ENCODE measurements at places on chromosomes 5 and 9.
A peak's percentile ranks its signal among the peaks of the same experiment; 100 is the strongest.

DNA sequence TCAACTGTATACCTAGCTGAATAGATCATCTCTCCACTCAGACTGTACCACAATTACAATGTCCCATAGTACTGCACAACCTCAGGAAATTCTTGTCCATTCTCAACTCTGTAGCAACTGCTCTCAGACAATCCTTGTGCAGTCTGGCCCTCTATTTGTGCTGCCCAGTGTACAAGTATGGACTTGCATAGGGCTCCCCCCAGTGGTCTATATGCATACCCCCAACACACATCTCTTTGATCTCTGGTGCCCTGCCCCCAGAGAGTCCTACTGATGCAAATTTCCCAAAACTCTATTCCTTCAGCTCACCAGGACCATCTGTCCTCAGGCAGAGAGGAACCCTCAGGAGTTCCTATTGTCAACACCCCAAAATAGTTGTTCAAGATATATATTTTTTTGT, 205.3 kb downstream of the SLCO4C1 start:
- DNase-seq: peak; percentile 22

DNA sequence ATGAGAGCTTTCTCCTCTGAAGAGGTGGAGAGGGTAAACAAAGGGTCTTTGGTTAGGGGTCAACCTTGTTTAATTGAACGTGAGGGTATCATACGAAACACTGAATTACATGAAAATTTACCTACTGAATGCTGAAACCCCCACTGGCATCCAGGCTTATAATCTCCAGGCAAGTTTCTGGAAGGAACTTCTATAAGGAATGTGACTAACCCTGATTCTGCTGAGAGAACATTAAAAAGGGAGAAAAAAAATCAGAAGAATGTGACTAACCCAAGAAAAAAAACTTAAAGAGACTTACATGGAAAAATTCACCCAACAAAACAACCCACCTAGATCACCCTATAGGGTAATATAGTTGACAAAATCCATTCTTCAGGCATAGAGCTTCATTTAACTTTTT, 55.5 kb downstream of the APC start:
- no peak for DNase-seq

- peak; percentile 86 for DNase-seq
These were observed 15.2 kb downstream of the LIFR start for GRCh38 chr5:38541174-38541725.

- DNase-seq: no peak
These were observed 18.2 kb downstream of the SLC22A5 start for GRCh38 chr5:132387640-132388117.

GRCh38 chr5:145942201-145942600, 5.8 kb downstream of the SH3RF2 start:
- DNase-seq: no peak

- DNase-seq: peak; percentile 62
These were observed 2.0 kb downstream of the VCAN start for GRCh38 chr5:83473346-83474160.

DNA sequence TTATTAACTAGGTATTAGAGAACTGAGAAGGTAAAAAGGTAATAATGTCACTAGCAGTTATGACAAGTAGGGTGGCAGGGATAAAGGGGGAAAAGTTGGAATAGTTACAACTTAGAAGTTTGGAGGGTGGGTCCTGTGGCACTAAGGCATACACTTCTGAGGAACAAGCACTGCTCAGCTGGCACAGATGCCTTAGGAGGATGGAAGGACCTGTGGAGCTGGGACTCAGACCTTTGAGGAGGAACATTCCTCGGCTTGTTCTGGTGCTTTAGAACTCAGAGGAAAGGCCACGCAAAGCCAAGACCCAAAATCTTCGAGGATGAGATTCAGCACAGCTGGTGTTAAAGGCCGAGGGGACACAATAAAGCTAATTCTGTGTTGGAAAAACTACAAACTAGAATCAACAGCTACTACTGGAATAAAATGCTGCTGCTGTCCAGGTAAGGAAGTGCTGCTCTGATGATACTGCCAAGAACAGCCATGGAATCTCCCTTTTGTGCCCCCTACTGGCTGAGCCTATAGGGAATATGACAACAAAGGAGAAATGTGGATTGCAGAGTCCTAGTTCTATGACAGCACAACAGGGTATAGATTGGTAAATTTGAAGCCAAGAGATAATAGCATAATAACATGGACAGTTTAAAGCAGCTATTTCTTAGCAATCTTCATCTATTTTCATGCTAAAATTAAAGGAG, 126.7 kb downstream of the SLC25A46 start:
- DNase-seq: no peak

Data from NCI-H1105 treated with DMSO at 0.1 percent for 48 hours (cell line).